Spleen (tissue), 13 donors: ENCODE measurements at places on chromosomes 3 and 15. TPM values are rescaled to one million over a fixed set of nuclear protein-coding genes. Genes with fewer than 3 reads are reported as not detected.

Gene GPR27
- total RNA-seq, result 15.3 TPM

Gene NANOGP8
- total RNA-seq, result 0.85 TPM

Gene NOX5
- total RNA-seq, result 22.4 TPM

GRCh38 chr3:111584744-111585143, 10.4 kb downstream of the ZBED2 start:
- peaks cover 3% of the 10 kb centered on the region for H3K36me3 ChIP-seq
- H3K4me3 ChIP-seq, result no peak overlapping the region
- no peaks in the 10 kb centered on the region for H3K4me1 ChIP-seq
- DNase-seq, result no peak
- no peak overlapping the region for H3K27ac ChIP-seq

Gene B3GALNT1
- total RNA-seq, result 10.4 TPM

GRCh38 chr3:87397211-87397610, 120.8 kb upstream of the POU1F1 start:
- H3K4me1 ChIP-seq, result no peaks in the 10 kb centered on the region
- H3K27me3 ChIP-seq, result no peaks in the 10 kb centered on the region
- no peak overlapping the region for H3K4me3 ChIP-seq
- no peaks in the 10 kb centered on the region for H3K36me3 ChIP-seq
- H3K27ac ChIP-seq, result no peak overlapping the region
- DNase-seq, result no peak

GRCh38 chr15:63922261-63922904, 88.6 kb upstream of the HERC1 start:
- DNase-seq, result peak; percentile 21
- H3K4me1 ChIP-seq, result peaks cover 20% of the 10 kb centered on the region
- no peak overlapping the region for H3K27ac ChIP-seq
- H3K36me3 ChIP-seq, result peaks cover 20% of the 10 kb centered on the region
- no peak overlapping the region for H3K4me3 ChIP-seq
- H3K27me3 ChIP-seq, result no peaks in the 10 kb centered on the region

GRCh38 chr3:129745253-129745652, 138.8 kb upstream of the PLXND1 start:
- no peak for DNase-seq
- no peak overlapping the region for H3K4me3 ChIP-seq
- H3K4me1 ChIP-seq, result peaks cover 5% of the 10 kb centered on the region
- no peak overlapping the region for H3K27ac ChIP-seq
- no peaks in the 10 kb centered on the region for H3K36me3 ChIP-seq

Gene SAMMSON
- not detected for total RNA-seq

DNA sequence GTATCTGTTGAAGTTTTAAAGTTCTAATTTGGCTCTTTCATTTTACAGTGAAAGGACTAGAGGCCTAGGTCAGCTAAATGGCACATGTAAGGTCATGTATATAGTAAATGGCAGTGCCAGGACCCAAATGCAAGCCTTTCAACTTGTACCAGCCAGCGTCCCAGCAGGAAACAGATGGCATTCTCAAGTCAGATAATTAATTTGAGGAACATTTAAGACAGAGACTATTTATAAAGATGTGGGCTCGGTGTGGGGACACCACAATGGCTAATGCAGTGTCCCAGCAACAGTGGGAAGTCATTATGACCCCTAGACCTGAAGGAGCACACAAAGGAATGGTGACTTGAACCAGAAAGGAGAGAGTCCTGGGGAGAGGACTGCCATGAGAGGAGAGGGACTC, 6.1 kb downstream of the MINDY4B start:
- H3K27me3 ChIP-seq, result no peaks in the 10 kb centered on the region
- H3K4me3 ChIP-seq, result no peak overlapping the region
- H3K27ac ChIP-seq, result no peak overlapping the region

DNA sequence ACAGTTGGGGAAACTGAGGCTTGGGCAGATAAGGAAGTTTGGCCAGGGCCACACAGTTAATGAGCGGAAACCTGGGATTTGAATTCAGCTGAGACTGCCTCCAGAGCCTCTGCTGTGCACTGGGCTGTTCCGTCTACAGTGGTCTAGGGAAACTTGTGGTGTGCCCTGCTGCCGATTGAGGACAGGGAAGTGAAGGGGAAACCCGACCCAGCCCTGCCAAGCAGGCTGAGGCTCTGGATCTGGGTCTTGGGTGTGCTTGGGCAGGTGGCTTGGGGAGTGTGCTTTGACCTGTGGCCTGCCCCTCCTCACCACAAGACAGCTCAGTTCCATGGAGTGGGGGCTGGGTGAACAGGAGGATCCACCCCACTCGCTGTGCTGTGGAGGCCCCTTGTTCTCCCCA, 17.6 kb downstream of the NISCH start:
- H3K27ac ChIP-seq, result no peak overlapping the region
- H3K27me3 ChIP-seq, result no peaks in the 10 kb centered on the region
- H3K4me3 ChIP-seq, result no peak overlapping the region
- peaks cover 29% of the 10 kb centered on the region for H3K4me1 ChIP-seq
- no peak for DNase-seq

GRCh38 chr3:194458131-194458530, 28.7 kb downstream of the ATP13A3 start:
- peaks cover 79% of the 10 kb centered on the region for H3K36me3 ChIP-seq
- no peaks in the 10 kb centered on the region for H3K4me1 ChIP-seq
- no peak overlapping the region for H3K4me3 ChIP-seq
- H3K27ac ChIP-seq, result no peak overlapping the region

Gene HYAL2
- total RNA-seq, result 673 TPM

DNA sequence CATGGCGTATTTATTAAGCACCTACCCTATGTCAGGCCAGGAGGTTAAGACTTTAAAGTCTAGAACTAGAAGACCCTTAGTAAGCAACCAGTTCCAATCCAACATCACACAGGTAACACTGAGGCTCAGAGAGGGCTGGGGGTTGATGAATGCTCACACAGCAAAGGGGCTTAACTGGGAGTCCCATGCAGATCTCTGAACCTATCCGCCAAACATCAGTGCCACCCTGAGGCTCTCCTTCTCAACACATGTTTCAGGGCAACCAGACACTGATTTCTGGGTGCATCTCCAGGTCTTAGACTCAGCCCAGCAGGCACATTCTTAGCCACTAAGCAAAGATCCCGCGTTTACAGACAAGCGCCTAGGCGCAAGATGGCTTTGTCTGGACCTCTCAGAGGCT, 92.0 kb upstream of the SLC6A11 start:
- no peak overlapping the region for H3K27ac ChIP-seq
- H3K4me3 ChIP-seq, result no peak overlapping the region
- no peaks in the 10 kb centered on the region for H3K4me1 ChIP-seq
- no peaks in the 10 kb centered on the region for H3K27me3 ChIP-seq
- H3K36me3 ChIP-seq, result no peaks in the 10 kb centered on the region
- DNase-seq, result no peak

Gene PLAAT1
- total RNA-seq, result 0.60 TPM

- H3K4me3 ChIP-seq, result no peak overlapping the region
- H3K4me1 ChIP-seq, result no peaks in the 10 kb centered on the region
- no peak for DNase-seq
- H3K27me3 ChIP-seq, result no peaks in the 10 kb centered on the region
- no peak overlapping the region for H3K27ac ChIP-seq
These were observed 589.8 kb upstream of the DPPA4 start for GRCh38 chr3:109927161-109927560.

- no peak for DNase-seq
- H3K4me3 ChIP-seq, result no peak overlapping the region
- H3K27ac ChIP-seq, result no peak overlapping the region
- H3K27me3 ChIP-seq, result no peaks in the 10 kb centered on the region
- H3K36me3 ChIP-seq, result no peaks in the 10 kb centered on the region
- H3K4me1 ChIP-seq, result no peaks in the 10 kb centered on the region
These were observed 43.5 kb upstream of the ULK4 start for GRCh38 chr3:42005401-42005800.

DNA sequence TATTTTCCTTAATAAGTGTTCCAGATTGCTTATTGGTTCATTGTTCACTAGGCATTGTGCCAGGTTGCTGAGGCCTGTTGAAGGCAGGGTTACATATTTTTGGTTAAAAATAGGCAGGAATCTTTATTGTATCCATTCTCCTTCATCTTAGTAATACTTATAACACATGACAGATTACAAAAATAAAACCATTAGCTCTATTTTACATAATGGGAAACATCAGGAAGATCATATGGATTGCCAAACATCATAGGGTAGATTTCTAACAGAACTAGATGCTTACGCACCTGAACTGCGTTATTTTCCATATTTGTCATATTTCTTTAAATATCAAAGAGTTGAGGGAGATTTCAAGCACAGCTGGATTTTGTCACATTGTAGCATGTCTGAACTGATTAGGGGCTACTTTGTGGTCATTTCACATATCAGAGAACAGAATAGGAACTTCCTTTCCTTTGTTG, 462.9 kb upstream of the SGO1 start:
- H3K4me1 ChIP-seq, result no peaks in the 10 kb centered on the region
- DNase-seq, result no peak
- H3K4me3 ChIP-seq, result no peak overlapping the region
- H3K36me3 ChIP-seq, result no peaks in the 10 kb centered on the region

Gene ZNF385D
- total RNA-seq, result 0.98 TPM

Gene SEC62
- 56.8 TPM for total RNA-seq

GRCh38 chr15:101081900-101082299, 162.7 kb downstream of the LRRK1 start:
- H3K27ac ChIP-seq, result no peak overlapping the region
- no peak for DNase-seq
- H3K27me3 ChIP-seq, result no peaks in the 10 kb centered on the region
- peaks cover 5% of the 10 kb centered on the region for H3K36me3 ChIP-seq
- no peak overlapping the region for H3K4me3 ChIP-seq

Gene PAQR5
- not detected for total RNA-seq

GRCh38 chr3:24316887-24317383, 177.7 kb downstream of the THRB start:
- DNase-seq, result no peak
- H3K4me1 ChIP-seq, result no peaks in the 10 kb centered on the region
- H3K36me3 ChIP-seq, result no peaks in the 10 kb centered on the region
- H3K4me3 ChIP-seq, result no peak overlapping the region
- H3K27me3 ChIP-seq, result no peaks in the 10 kb centered on the region

DNA sequence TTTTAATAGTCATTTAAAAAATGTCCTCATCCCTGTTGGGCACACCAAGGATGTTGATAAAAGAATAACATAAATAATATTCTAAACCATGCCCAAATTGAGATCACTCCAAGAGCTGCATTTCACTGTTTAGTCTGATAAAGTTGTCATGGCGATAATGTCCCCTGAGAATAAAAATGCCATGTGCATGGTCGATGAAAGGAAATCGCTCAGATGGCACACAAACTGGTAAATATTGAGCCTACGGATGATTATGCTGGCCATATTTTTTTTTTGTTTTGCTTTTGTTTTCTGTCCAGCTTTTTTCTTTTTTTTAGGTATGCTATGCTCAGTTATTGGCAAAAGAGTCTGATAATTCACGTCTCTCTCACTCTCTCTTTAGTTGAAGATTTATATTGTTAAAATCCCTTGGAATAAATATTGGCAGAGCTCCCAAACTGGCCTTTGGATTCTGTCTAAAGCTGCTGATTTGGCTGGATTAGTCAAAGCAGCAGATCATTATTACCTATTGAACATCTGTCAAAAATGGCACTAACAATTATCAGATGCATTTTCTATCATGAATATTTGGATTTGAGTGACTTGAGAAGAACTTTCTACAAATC, 643.8 kb downstream of the SQOR start:
- no peak for DNase-seq
- H3K4me1 ChIP-seq, result no peaks in the 10 kb centered on the region
- no peak overlapping the region for H3K27ac ChIP-seq
- no peaks in the 10 kb centered on the region for H3K27me3 ChIP-seq
- no peaks in the 10 kb centered on the region for H3K36me3 ChIP-seq
- no peak overlapping the region for H3K4me3 ChIP-seq

DNA sequence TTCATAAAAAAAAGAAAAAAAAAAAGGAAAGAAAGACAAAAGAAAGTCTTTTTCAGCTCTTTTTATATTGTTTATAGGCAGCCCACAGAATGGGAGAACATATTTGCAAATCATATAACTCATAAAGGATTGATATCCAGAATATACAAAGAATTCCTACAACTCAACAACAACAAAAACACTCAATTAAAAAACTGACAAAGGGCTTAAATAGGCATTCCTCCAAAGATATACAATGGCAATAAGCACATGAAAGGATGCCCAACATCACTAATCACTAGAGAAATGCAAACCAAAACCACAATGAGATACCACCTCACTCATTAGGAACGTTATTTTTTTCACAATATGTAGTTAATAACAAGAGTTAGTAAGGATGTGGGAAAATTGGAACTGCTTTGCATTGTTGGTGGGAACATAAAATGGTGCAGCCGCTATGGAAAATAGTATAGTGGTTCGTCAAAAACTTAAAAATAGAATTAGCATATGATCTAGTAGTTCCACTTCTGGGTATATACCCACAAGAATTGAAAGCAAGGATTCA, 54.2 kb upstream of the CMTM8 start:
- H3K4me3 ChIP-seq, result no peak overlapping the region
- H3K36me3 ChIP-seq, result no peaks in the 10 kb centered on the region
- H3K27ac ChIP-seq, result no peak overlapping the region
- H3K27me3 ChIP-seq, result no peaks in the 10 kb centered on the region
- DNase-seq, result no peak
- H3K4me1 ChIP-seq, result no peaks in the 10 kb centered on the region

DNA sequence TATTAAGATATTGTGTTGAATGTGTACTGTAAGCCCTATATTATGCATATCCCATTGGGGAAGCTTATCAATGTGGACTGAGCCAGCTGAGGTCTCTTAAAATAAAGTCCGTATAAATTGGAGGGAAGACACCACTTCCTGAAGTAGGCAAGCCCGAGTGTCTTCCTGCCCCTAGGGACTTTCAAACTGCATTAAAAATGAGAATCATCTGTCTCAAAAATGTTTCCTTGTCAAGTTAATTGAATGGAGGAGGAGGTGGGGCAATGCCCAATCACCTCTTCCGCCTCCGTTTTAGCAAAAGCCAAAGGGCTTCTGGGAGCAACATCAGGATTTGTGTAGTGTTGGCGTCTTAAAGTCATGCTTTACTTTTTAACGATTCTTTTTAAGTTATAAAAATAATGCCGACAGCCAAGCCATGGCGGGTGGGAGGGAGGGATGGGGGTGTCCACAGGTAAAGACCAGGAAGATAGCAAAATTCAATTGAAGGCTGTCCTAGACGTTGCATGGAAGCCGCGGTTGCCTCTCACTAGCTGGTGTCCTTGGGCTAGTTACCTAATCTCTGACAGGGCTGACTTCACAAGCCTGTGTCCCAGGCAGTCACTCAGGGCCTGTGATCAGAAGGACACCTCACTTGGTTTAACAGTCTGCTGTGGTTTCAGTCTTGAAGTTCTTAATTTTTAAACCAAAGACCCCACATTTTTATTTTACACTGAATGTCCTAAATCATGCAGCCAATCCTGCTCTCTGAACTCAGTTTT, 524.9 kb upstream of the PROK2 start:
- H3K4me1 ChIP-seq, result peaks cover 24% of the 10 kb centered on the region
- H3K36me3 ChIP-seq, result no peaks in the 10 kb centered on the region
- no peak for DNase-seq

- no peaks in the 10 kb centered on the region for H3K27me3 ChIP-seq
- H3K4me1 ChIP-seq, result no peaks in the 10 kb centered on the region
- no peaks in the 10 kb centered on the region for H3K36me3 ChIP-seq
- peak overlapping the region; percentile 68 for H3K27ac ChIP-seq
These were observed 224.3 kb upstream of the SOX2 start for GRCh38 chr3:181487236-181487978.

GRCh38 chr3:47612178-47612577, 33.5 kb upstream of the CSPG5 start:
- DNase-seq, result no peak
- H3K4me3 ChIP-seq, result no peak overlapping the region
- peak overlapping the region; percentile 9 for H3K27ac ChIP-seq
- H3K36me3 ChIP-seq, result peaks cover 95% of the 10 kb centered on the region
- no peaks in the 10 kb centered on the region for H3K4me1 ChIP-seq
- no peaks in the 10 kb centered on the region for H3K27me3 ChIP-seq

Gene GOLGA8R
- 8.9 TPM for total RNA-seq
